ENCODE measurements at places on chromosomes 1 and 21.

GRCh38 chr1:52636721-52637695, 4.0 kb downstream of the SHISAL2A start:
- peak; percentile 76 for DNase-seq

DNA sequence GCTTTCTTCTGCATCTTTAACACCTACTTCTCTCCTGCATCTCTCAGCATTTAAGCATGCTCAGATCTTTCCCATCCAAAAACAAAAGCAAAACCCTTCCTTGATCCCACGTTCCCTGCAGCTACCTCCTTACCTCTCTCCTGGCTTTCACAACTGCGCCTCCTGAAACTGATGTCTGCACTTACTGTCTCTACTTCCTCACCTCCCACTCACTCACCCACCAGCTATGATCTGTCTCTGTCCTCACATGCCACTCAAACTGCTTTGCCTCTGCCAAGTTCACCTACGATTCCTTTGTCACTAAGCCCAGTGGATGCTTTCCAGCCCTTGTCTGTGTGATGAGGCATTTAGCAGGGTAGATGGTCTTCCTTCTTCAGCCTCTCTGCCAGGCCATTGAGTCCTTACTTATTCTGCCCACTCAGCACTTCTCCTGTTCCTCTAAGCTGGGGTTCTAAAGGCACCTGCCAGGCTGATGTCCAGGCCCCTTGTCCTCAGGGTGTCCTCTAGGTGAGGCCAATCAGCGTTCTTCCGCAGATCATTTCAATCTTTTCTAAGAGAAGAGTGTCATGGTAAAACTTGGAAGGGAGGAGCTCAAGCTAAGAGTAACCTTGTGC, 10.0 kb upstream of the GJB3 start:
- DNase-seq = no peak

- DNase-seq = no peak
These were observed 177.9 kb downstream of the HFM1 start for GRCh38 chr1:91226741-91227140.

DNA sequence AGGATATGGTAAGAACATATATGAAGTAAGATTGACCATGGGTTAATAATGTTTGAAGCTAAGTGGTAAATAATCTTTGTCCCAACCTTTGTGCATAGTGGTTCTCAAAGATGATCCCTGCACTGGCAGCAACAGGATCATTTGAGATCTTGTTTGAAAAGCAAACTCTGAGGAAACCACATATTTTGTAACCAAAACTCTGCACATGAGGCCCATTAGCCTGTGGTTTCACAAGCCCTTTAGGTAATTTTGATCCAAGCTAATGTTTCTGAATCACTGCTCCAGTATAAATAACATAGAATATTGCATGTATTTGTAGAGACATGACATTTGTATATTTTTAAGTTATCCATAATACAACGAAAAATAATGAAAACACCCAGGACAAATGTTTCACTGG, 147.9 kb upstream of the RGS18 start:
- DNase-seq = no peak

DNA sequence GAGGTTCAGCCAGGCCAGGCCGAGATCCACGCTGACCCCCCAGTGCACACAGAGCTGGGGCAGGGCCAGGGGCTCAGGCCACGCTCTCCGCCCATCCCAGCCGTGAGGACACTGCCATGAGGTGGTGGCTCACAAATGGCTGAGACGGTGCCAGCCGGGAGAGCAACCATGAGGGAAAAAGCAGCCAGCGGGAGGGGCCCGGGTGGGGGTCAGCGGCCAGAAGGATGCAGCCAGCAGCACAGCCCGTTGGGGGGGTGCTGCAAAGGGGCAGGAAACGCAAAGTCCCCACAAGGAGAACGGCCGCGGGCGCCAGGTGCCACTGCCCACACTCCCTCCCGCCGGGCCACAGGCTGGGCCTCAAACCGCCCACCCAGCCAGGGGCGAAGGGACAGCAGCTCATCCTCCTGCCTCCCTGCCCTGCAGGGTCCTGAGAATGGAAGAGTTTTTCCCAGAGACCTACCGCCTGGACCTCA, 8.3 kb downstream of the TTLL10 start:
- DNase-seq = no peak

DNA sequence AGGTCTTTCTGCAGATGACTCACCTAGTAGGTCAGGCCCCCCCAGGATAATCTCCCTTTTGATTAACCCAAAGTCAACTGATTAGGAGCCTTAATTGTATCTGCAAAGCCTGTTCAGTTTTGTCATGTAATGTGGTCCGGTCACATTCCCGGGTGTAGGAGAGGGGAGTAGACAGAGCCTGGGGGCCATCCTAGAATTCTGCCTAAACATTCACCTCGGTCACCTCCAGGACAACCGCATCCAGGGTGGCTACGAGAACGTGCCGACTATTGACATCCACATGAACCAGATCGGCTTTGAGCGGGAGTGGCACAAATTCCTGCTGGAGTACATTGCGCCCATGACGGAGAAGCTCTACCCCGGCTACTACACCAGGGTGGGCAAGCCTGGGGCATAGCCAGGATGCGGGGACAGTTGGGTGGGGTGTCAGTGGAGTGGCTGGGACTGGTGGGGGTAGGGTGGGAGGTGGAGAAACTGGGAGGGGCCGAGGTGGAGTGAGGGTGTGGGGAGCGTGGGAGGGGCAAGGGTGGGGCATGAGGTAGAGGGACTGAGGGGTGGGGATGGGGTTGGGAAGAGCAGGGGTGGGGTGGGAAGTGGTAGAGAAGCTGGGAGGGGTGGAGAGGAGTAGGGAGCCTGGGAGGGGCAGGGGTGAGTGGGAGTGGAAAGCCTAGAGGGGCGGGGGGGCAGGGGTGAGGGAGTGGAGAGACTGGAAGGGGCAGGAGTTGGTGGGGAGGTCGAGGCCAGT, 9.6 kb upstream of the MFN2 start:
- no peak for DNase-seq

DNA sequence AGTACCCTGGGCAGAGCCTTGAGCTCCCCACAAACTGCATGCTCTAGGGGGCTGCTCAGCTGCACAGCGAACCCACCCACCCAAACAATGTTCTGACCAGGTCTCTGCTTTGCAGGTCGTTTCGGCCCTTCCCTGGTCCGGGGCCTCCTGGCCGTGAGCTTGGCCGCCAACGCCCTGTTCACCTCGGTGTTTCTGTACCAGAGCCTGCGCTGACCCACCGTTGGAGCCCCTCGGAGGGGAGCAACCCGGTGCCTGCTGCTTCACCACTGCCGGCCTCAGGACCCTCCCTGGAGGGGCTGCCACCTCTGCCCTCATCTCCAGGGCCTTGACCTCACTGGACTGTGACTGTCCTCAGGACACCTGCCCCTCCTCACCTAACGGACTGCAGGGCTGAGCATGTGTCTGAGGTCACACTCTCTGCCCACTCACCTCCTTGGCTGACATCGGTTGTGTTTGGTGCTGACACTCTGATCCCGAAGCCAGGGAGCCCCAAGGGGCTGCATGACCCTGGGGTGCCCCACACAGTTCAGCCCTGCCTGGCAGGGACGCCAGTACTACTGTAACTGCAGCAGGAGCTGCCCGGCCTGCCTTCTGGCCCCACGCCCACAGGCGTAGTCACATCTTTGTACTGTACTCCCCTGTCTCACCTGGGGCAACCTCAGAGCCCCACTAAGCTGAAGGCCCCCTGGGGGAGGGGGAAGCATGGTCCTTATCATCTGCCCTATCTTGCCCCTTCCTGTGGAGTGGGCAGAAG, 24.3 kb downstream of the TMEM201 start:
- no peak for DNase-seq

DNA sequence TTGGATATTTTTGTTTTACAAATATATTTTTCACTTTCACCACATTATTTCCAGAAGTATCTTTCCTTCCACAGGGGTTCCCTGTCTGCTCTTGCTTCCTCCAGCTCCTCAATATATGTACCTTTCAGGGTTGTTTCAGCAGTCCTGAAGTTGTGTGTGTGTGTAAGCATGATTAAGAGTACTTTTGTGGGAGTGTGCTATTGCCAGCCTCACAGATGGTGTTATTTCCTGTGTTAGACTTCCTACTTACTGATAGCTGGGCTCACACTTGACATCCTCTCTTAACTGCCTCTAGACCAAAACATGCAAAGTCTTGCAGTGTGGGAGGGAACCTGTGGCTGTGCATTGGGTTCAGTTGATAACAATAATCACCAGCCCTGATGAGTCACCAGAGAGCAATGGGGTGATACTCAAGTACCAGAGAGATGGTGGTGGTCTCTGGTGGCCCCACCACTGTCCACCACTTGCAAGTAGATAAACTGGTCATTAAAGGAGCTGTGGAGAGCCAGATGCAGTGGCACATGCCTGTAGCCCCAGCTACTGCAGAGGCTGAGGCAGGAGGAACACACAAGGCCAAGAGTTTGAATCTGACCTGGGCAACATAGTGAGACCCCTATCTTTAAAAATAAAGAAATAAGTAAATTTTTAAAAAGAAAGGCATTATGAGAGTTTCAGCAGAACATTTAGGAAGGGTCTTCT, 126.7 kb downstream of the NR5A2 start:
- no peak for DNase-seq

GRCh38 chr1:50268049-50268448, 155.2 kb downstream of the DMRTA2 start:
- no peak for DNase-seq

- DNase-seq = no peak
These were observed 113.9 kb upstream of the ZNF648 start for GRCh38 chr1:182175361-182175931.

DNA sequence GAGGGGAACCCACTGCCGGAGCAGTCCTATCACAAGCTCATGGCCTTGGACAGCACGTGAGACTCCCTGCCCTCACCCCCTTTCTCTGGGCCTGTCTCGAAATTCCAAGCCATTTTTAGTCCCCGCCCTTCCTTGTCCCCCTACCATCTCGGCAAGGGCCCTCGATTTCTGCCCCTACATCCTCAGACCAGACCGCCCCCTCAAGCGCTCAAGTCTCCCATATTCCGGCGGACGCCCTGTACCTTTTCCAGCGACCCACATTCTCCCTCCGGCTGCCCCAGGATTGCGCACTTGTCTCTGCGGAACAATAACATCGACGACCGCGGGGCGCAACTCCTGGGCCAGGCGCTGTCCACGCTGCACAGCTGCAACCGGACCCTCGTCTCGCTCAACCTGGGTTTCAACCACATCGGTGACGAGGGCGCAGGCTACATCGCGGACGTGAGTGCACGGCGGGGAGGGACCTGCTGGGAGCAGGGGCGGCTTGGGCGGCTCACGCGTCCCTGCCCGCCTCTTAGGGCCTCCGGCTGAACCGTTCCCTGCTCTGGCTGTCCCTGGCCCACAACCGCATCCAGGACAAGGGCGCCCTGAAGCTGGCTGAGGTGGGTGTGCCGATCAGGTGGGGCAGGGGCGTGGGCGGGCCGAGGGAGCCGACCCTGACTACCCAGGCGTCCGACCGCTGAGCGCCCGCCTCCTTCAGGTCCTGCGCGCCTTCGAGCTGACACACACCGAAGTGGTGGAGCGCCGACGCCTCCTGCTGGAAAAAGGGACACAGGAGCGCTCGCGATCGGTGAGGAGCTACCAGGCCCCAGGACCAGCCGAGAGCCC, 7.0 kb downstream of the LRRC71 start:
- DNase-seq = peak; percentile 71

DNA sequence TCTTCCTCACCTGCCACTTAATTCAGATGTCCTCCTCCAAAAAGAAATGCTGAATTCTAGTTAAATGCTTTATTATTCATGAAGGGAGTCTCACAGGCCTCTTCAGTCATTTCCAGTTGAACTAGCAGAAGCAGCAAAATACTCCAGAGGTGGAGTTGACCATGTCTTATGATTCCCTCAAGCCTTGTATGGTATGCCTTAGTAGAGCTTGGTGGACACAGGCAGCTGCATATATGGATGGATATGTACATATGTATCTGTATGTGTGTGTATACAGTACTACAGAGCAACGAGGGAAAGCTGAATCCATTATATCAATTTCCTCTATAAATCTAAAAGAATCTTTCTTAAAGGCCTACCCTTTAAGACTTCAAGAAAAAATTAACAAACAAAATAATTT, 83.6 kb upstream of the HP1BP3 start:
- DNase-seq = no peak

- peak; percentile 30 for DNase-seq
These were observed 64.9 kb downstream of the TMEM53 start for GRCh38 chr1:44609412-44609767.

DNA sequence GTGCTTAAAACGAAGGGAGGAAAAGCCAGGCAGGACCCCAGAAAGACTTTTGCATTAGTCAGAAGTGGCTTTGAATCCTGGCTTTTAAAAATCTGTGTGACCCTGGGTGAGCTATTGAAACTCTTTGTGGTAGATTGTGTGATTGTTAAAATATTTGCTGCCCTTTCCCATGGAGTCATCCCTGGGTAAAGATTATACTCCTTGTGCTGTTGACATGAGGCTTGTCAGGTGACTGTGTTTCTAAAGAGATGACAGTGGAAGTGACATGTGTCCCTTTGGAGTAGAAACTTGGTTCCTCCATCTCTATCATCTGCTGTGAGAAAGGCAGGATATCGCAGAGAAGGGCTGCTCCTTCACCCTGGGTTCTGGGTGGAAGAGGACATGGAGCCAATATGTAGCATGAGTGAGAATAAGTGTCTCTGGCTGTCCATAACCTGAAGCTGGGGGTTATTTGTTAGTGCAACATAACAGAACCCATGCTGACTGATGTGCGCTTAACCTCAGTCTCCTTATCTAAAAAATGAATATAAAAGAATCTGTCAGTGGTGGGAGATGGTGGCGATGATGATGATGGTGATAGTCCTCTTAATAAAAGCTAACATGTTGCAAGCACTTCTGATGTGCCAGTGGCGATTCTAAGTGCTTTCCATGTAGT, 187.6 kb downstream of the RHOU start:
- DNase-seq = no peak

DNA sequence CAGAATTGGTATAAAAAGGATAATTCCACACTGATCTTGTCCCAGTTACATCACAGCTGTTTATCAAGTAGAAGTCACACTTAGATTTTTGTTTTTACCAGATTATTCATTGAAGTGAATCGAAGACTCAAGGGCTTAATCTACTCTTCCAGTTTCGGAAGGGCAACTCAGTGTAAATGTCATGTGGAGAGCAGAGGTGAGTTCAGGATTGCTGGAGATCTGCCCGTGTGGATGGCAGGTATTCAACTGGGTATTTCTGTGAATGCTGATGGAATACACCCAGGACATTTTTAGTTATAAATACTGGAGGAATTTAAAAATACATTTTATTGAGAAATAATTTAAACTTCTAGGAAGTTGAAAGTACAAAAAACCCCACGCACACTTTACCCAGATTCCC, 19.4 kb downstream of the CC2D1B start:
- no peak for DNase-seq

DNA sequence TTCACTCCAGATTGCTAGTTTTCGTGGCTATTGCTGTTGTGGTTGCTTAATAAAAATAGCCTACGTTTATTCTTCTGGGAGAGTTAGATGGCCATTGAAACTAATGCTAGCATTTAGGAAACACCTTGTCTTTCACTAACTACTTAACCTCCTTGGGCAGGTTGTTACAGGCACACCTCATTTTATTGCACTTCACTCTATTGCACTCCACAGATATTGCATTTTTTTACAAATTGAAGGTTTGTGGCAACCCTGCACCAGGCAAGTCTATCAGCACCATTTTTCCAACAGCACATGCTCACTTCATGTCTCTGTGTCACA, 11.3 kb upstream of the MARK1 start:
- no peak for DNase-seq

- DNase-seq = no peak
These were observed 1.0 kb downstream of the AKR7A2 start for GRCh38 chr1:19310720-19311502.
